ENCODE measurements at places on chromosomes 1 and 21. TPM values are rescaled to one million over a fixed set of nuclear protein-coding genes. Genes with fewer than 3 reads are reported as not detected.

DNA sequence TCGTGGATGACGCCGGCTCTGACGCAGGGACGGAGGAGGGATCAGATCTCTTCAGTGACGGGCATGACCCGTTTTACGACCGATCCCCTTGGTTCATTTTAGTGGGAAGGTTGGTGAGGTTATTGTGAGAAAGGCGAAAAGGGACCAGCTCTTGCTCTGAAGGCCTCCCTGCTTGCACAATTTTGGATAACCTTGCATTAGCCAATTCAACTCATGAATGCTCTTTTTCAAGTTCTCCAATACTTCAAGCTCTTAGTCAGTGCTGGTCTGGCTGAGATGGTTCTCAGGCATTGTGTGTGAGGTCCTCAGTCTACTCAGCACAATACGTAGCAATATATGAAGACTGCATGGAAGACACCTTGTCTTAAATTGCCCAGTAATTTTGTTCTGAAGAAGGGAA, 72.6 kb upstream of the PGD start:
- DNase-seq, result no peak

GRCh38 chr1:180244840-180245239, 14.8 kb downstream of the LHX4 start:
- DNase-seq, result no peak

- DNase-seq, result peak; percentile 58
Measured at GRCh38 chr1:201138311-201138840, 11.4 kb upstream of the ASCL5 start.

DNA sequence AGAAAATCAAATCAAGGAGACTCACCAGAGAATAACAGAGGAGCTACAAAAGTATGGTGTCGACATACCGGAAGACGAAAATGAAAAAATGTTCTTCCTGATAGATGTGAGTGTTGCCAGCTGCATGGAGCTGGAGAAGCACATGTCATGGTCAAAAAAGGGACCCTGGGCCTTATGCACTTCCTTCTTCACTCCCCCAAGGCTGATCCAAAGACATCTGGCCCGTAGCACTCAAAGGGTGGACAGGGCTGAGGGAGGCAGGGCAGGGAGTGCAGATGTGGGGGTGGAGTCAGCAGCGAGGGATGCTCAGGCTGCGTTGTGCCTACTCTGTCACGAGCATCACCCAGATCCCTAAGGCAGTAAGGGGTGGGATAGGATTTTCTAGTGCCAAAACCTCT, 19.4 kb downstream of the MX1 start:
- DNase-seq, result no peak

DNA sequence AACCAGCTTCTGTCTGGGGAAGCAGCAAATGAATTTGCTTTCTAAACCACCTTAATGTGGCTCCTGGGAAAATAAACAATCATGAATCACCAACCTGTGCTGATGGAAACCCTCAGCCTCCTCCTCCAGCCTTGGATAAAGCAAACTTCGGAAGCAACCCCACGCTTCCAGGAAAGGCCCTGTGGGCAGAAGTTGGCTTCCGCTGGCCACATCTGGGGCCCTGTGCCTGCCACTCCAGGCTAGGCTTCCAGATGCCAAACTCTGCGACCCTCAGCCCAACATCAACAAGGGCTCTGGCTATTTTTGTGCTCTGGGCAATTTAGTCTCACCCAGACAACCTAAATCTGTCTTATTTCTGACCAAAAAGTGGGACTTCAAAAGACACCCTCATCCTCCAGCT, 6.2 kb upstream of the OXCT2 start:
- no peak for DNase-seq

GRCh38 chr1:33624261-33624990, 152.0 kb downstream of the ZSCAN20 start:
- DNase-seq, result no peak

The KCNK1 gene
- 25.4 TPM for total RNA-seq

DNA sequence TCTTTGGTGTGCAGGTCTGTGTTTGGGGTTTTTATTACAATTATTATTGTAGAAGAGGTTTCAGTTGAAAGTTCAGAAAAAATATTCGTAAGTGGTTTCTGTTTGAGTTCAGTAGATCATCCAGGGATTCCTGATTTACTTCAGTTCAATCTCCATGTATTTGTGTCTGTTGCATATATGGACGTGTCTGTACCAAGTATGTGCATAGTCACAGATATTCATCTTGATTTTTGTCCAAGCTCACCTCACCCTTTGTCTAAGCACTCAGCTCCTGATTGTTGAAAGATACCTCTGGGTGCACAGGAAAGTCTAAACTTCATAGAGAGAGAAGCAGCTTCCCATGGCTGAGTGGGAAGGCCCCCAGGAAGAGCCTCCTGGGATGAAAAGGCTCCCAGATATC, 141.7 kb downstream of the TBX15 start:
- no peak for DNase-seq

GRCh38 chr1:88777604-88778149, 93.6 kb downstream of the PKN2 start:
- DNase-seq, result no peak

The RGS8 gene
- not detected for total RNA-seq

GRCh38 chr1:24826510-24826909, 81.3 kb downstream of the CLIC4 start:
- DNase-seq, result no peak

DNA sequence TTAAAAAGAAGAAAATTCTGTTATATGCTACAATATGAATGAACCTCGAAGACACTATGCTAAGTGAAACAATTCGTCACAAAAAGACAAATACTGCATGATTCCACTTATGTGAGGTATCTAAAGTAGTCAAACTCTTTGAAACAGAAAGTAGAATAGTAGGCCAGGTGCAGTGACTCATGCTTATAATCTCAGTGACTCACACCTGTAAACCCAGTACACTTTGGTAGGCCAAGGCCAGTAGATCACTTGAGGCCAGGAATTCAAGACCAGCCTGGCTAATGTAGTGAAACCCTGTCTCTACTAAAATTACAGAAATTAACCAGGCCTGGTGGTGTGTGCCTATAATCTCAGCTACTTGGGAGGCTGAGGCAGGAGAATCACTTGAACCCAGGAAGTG, 25.7 kb downstream of the EPHA10 start:
- no peak for DNase-seq

DNA sequence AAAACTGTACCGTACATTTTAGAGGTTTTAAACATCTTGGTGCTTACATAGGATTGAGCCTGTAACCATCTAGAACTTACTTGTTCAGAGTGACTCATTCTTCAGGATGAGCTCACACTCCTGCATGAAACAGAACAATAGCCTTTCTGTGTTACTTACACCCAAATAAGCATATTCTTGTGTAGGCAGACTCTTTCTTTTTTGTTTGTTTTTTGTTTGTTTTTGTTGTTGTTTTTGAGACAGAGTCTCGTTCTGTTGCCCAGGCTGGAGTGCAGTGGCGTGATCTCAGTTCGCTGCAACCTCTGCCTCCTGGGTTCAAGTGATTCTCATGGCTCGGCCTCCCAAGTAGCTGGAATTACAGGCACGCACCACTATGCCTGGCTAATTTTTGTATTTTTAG, 3.8 kb upstream of the CA6 start:
- DNase-seq, result no peak

The FCGR1A gene
- total RNA-seq, result 1.4 TPM

DNA sequence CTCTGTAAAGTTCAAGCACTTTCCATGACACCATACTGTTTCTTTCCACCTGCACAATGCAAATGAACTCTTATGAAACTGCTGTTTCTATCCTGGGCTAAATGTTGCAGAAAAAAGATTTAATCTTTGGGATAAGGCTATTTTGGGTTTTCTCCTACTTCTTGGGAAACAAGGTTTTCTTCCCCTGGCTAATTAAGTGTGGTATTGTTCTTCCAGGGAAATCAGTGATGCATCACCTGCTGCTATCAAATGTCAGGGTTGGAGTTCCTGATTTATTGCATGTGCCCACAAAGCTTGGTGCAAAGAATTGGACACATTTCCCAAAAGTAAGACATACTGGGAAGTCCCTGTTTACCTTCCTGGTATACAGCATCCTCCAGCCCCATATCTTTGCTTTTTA, 6.0 kb upstream of the RGS4 start:
- DNase-seq, result no peak

The TTC24 gene
- total RNA-seq, result not detected

DNA sequence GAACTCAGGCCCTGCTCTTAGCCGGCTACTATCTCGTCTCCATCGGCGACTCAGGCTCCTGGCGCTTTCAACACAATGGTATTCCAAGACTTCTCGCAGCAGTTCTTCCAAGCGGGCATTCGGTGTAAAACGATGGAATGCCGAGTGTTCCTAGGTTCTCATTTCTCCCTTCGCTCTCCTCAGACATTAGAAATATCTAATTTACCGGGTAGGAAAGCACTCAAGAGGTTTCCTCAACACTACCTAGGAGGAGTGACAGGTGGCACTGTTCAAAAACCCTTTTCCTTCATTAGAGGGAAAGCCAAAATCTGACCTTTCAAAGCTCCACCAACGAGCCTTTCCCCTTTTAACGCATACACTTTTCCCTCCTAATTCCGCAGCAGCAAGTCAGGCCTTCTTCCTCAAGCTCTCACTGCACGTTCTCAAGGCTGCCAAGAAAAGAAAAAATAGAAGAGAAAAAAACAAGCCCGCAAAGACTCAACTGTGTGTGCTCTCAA, 601 bp downstream of the UBE2G2 start:
- DNase-seq, result no peak

The SPRR2B gene
- not detected for total RNA-seq

GRCh38 chr1:10253755-10254154, 43.4 kb downstream of the KIF1B start:
- DNase-seq, result no peak

GRCh38 chr1:175702079-175702795, 41.2 kb downstream of the TNR start:
- no peak for DNase-seq

DNA sequence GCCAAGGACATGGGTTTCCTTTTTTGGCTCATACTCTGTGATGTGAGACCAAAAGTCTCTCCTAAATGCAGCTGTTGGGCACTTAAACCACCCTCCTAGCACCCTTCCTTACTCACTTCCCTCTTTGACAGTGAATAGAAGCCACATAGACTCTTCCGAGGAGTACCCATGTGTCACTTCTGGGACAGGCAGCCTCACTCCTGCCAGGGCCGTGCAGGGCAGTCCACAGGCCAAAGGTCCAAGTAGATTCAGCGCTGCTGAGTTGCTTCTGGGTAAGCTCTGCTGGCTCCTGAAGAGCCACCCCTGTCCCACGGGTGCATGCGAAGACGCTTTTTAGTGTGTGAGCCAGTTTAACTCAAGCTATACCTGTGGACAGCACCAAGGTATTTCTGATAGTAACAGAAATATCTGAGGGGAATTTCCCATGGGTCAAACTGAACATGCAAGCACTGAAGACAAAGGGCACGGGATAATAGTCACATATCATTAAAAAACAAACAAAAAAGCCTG, 36.8 kb upstream of the BMP8B start:
- DNase-seq, result no peak

The PLA2G5 gene
- total RNA-seq, result 65.6 TPM

DNA sequence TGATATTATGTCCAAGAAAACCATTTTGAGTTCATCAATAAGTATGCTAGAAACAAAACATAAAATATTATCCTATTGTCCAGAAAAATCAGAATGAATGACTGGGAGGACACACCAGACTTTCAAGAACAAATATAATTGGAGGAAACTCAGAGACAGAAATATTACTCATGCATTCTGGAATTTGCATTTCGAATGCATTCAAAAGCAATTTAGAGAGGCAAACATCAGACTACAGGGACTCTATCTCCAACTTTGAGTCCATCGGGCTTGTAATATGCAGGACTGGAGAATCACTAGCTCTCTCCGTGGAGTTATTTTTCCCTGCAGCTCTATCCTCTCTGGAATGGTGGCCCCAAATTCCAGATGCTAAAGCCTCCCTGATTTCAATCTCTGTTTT, 161.8 kb downstream of the CDC42BPA start:
- DNase-seq, result no peak

The WASF2 gene
- 57.3 TPM for total RNA-seq

DNA sequence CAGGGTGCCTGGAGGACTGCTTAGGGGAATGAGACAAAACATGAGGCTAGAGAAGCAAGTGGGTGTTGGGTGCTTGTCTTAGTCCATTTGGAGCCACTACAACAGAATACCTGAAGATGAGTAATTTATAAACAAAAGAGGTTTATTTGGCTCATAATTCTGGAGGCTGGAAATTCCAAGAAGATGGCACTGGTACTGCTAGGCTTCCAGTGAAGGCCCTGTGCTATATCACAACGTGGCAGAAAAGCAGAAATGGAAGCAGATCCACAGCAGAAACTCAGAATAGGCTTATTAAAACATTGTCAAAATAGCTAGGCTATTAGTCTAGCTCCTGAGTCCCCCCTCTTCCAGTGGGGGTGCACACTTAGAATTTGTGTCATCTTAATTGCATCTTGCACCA, 701.7 kb downstream of the RWDD3 start:
- DNase-seq, result no peak

DNA sequence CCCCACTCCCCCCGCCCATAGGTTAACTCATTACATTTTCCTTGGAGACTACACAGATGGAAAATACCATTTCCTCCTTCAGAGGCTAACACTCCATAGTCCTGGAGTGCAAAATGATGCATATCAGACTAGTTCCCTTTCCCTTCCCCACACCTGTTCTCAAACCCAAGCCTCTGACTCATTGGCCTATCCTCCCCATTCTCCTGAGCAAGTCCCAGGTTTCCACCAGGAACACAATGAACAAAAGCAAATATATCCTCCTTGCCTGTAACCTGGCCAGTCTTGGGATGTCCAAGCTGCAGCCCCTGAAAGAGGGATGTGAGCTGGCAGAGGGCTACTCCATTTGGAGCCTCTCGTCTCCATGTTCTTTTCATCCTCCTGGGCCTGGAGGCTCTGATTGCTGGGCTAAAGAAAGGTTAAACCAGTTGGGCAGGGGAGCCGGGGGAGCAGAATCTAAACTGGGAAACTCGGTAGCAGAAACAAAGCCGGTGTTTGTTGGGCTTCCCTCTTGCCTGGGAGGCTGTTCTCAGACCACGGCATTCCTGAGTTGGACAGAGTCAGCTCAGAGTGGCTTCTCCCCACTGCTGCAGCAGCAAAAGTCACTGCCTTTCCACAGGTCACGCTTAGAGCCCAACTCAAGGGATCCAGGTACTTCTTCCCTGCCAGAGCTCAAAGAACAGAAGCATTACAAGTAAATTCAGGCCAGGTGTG, 13.9 kb downstream of the SSR2 start:
- DNase-seq, result no peak

The CFAP107 gene
- total RNA-seq, result not detected

The SLAMF9 gene
- total RNA-seq, result not detected

The CD2 gene
- 0.38 TPM for total RNA-seq

The DMRTB1 gene
- total RNA-seq, result not detected

- no peak for DNase-seq
Measured at GRCh38 chr1:36602184-36602583, 119.5 kb upstream of the CSF3R start.

GRCh38 chr1:236018885-236019453, 45.9 kb downstream of the NID1 start:
- DNase-seq, result peak; percentile 87

The MAP10 gene
- total RNA-seq, result 3.3 TPM

The FAM177B gene
- not detected for total RNA-seq

GRCh38 chr21:36377391-36377842, 7.8 kb upstream of the CHAF1B start:
- no peak for DNase-seq

- no peak for DNase-seq
Measured at GRCh38 chr1:66490816-66491215, 43.1 kb upstream of the SGIP1 start.

The GCSAML gene
- 0.05 TPM for total RNA-seq

GRCh38 chr21:31596055-31596454, 63.4 kb upstream of the SOD1 start:
- no peak for DNase-seq

GRCh38 chr1:201128476-201128875, 1.5 kb upstream of the ASCL5 start:
- DNase-seq, result no peak

The OR6K6 gene
- total RNA-seq, result not detected

- DNase-seq, result peak; percentile 86
Measured at GRCh38 chr1:94094469-94095111, 26.4 kb downstream of the ABCA4 start.
